ENCODE measurements at places on chromosomes 13 and 19. TPM values are rescaled to one million over a fixed set of nuclear protein-coding genes. Genes with fewer than 3 reads are reported as not detected.
A peak's percentile ranks its signal among the peaks of the same experiment; 100 is the strongest.

- DNase-seq: no peak
- H3K27me3 ChIP-seq: peaks cover 4% of the 10 kb centered on the region
- H3K4me3 ChIP-seq: no peak overlapping the region
- no peak overlapping the region for H3K27ac ChIP-seq
- H3K4me1 ChIP-seq: no peaks in the 10 kb centered on the region
These were observed 11.0 kb downstream of the OR1I1 start for GRCh38 chr19:15093001-15093400.

- H3K27me3 ChIP-seq: no peaks in the 10 kb centered on the region
- H3K27ac ChIP-seq: no peak overlapping the region
- no peak overlapping the region for H3K4me3 ChIP-seq
- H3K4me1 ChIP-seq: no peaks in the 10 kb centered on the region
These were observed 244.2 kb downstream of the PCCA start for GRCh38 chr13:100333141-100333540.

DNA sequence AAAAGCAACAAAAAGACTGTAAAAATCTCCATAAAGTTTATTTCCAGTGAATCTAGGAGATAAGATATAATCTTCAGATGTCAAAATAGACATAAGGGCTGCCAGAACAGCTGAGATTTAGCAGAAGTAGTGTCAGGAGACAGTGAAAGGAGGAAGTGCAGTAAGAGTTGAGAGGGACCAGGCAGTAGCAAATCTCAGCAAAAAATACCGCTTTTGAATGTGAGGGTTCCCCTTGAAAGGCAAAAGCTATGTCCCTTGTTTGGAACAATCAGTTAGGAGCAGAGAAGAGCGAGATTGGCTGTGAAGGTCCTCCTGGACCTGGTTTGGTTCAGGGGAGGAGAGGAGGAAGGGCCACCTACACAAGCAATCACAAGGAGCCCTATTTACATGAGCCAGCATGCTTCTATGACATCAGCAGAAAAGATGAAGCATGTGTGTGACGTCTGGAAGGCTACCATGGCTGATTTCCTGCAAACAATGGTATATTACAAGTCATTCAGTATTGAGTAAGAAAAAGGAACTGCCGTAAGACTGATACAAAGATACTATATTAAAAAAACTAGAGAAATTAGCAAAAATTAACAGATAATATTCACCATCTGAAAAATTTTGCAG is 98.9 kb upstream of the SIAH3 start:
- H3K36me3 ChIP-seq: no peaks in the 10 kb centered on the region
- no peak overlapping the region for H3K4me3 ChIP-seq

- H3K4me1 ChIP-seq: no peaks in the 10 kb centered on the region
- no peaks in the 10 kb centered on the region for H3K27me3 ChIP-seq
- no peaks in the 10 kb centered on the region for H3K36me3 ChIP-seq
- H3K27ac ChIP-seq: no peak overlapping the region
These were observed 272.6 kb downstream of the DNAJC15 start for GRCh38 chr13:43295825-43296564.

DNA sequence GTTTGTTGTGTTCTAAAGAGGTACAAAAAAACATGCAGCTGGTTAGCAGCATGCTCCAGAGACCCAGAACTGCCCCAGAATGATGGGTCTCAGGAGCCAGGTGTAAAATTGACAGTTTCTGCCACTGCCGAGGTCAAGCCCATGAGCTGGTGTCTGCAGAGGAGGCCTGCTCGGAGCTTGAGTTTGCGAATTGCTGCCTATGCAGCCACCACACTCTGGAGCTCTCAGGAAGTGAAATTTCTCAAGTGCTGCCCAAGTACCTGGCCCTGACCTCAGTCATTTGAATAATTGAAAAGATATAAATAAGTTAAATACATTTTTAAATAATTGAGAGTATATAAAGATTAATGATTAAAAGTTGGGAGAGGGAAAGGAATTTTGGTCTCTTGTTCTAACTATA is 66.4 kb downstream of the ZAR1L start:
- no peak overlapping the region for H3K4me3 ChIP-seq
- no peaks in the 10 kb centered on the region for H3K36me3 ChIP-seq
- H3K4me1 ChIP-seq: no peaks in the 10 kb centered on the region

DNA sequence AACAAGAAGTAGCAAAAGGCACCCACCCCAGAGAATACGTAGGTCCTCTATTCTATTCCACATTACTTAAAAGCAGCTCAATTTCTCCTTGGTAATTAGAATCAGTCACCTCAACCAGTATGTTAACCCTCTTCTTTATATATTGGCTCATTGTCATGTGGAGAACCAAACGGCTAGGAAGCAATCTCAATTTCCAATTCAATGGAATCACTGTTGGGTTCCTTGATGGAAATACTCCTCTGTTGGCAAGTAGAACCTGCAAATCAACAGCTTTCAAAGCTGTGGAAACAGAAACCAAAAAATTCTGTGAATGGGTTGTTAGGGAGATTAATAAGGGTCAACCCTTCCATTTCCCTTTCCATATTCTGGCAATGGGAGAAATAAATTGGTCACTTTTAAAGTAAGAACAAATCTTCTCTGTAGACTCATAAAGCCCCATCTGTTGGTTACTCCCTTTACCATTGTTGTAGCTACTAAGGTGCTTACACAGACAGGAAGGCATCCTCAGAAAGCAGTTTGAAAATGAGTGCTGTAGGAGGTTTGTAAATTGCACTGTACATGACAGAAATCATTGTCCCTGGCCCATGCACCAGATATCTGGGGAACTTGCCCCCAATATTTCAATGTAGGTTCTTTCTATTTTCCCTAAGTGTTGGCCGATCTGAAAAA is 138.6 kb upstream of the UFM1 start:
- no peaks in the 10 kb centered on the region for H3K4me1 ChIP-seq
- no peak for DNase-seq
- H3K27ac ChIP-seq: no peak overlapping the region
- H3K4me3 ChIP-seq: no peak overlapping the region

- H3K36me3 ChIP-seq: peaks cover 34% of the 10 kb centered on the region
- H3K27ac ChIP-seq: no peak overlapping the region
- H3K27me3 ChIP-seq: no peaks in the 10 kb centered on the region
- no peak for DNase-seq
- no peaks in the 10 kb centered on the region for H3K4me1 ChIP-seq
These were observed 42.0 kb upstream of the GGACT start for GRCh38 chr13:100630555-100630954.

GRCh38 chr13:82096256-82096655 is 1755.3 kb upstream of the SPRY2 start:
- no peaks in the 10 kb centered on the region for H3K27me3 ChIP-seq
- H3K36me3 ChIP-seq: no peaks in the 10 kb centered on the region
- DNase-seq: no peak
- no peaks in the 10 kb centered on the region for H3K4me1 ChIP-seq
- no peak overlapping the region for H3K4me3 ChIP-seq
- H3K27ac ChIP-seq: no peak overlapping the region

GRCh38 chr13:97130190-97130589 is 91.9 kb upstream of the MBNL2 start:
- no peak for DNase-seq
- H3K27me3 ChIP-seq: peaks cover 5% of the 10 kb centered on the region
- no peak overlapping the region for H3K27ac ChIP-seq
- no peaks in the 10 kb centered on the region for H3K36me3 ChIP-seq

- peak within 1 kb of the TSS; percentile 51 for H3K4me3 ChIP-seq
- peaks cover 86% of the 10 kb centered on the region for H3K36me3 ChIP-seq
- peaks cover 24% of the 10 kb centered on the region for H3K4me1 ChIP-seq
- peak; percentile 97 for DNase-seq
These were observed at the start of gene DYRK1B for GRCh38 chr19:39833464-39834286. Gene DYRK1B, minus strand, starts transcription at chr19:39834162. Its CDS starts 2,295 bp downstream, at chr19:39831867.

GRCh38 chr19:2613507-2614295 is 88.8 kb downstream of the GNG7 start:
- peaks cover 9% of the 10 kb centered on the region for H3K27me3 ChIP-seq
- no peak overlapping the region for H3K4me3 ChIP-seq
- no peaks in the 10 kb centered on the region for H3K4me1 ChIP-seq
- no peaks in the 10 kb centered on the region for H3K36me3 ChIP-seq
- no peak overlapping the region for H3K27ac ChIP-seq

DNA sequence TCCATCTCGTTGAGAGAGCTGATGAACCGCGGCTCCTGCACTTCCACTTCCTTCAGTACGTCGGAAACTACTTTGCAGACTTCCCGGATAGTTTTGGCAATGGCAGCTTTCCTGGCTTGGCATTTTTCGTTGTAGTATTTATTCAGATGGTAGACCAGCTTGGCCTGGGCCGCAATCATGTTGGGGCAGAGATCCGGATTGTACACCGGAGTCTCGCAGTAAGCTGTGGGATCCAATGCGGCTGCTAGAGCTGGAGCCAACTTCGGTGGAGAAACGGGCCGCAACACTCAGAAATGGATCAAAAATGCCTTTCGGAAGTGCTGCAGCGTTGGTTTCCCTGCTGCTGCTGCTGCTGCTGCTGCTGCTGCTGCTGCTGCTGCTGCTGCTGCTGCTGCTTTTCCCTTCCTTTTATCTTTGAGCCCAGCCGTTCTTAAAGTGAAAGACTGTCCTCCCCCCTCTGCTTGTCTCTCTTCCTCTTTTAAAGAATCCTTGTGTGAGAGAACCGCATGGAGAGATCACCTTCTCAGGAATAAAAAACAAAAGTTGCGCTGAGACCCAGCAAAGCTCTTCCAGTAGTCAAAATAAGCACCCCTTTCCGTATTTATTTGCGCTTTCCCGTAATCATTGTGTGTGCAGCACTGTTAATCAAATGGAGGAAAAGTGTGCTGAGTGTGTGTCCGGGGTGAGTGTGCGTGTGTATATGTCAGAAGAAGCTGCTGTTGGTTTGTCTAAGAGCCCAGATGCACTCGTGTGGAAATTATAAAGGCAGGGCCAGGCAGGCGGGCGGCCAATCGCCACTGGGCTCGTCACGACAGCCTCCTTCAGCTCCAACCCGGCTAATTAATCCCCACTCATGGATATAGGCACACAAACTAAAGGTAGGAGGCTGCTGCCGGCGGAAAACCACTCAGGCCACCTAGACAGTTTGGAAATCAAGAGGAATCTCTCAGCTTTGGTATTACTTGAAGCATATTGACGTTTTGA is at the start of gene MAB21L1:
TSS of gene MAB21L1 (minus strand) at position 730 of the 984 bp plus-strand sequence. CDS start at position 179, 551 bp downstream.
- H3K27me3 ChIP-seq: peaks cover 8% of the 10 kb centered on the region
- H3K27ac ChIP-seq: no peak within 1 kb of the TSS
- H3K4me1 ChIP-seq: no peaks in the 10 kb centered on the region
- no peaks in the 10 kb centered on the region for H3K36me3 ChIP-seq

DNA sequence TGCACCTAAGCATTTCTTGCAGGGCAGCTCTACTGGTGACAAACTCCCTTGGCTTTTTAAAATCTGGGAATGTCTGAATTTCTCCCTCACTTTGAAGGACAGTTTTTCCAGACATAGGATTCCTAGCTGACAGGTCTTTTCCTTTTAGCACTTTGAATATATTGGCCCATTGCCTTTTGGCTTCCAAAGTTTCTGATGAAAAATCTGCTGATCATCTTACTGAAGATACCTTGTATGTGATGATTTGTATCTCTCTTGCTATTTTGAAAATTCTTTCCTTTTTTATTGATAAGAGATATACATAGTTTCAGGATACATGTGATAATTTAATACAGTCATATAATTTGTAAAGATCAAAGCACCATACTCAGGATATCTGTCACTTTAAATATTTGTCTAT is 211.1 kb downstream of the ZIC5 start:
- H3K36me3 ChIP-seq: no peaks in the 10 kb centered on the region
- H3K27me3 ChIP-seq: no peaks in the 10 kb centered on the region
- H3K27ac ChIP-seq: no peak overlapping the region
- no peak for DNase-seq

DNA sequence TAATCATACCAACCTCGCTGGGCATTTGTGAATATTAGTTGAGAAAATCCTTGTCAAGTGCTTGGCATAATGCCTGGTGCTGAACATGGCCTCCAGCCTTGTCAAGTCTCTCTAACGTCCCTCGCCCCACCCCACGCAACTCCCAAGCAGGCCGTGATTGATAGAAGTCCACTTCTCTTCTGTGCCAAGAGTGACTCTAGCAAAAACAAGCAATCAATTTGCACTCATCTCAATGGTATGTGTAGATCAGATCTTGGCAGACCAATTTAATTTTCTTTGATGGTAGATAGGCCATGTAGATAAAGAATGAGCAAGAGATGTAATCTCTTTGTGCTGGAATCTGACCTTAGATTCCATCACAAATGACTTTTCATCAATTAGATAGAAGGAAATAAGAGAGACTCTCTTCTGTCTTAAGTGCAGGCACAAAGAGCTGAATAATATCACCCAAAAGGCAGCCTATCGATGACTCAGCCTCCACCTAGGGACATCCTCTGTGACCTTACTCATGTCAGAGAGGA is 31.0 kb upstream of the KATNAL1 start:
- peaks cover 43% of the 10 kb centered on the region for H3K4me1 ChIP-seq
- H3K27ac ChIP-seq: no peak overlapping the region
- H3K27me3 ChIP-seq: no peaks in the 10 kb centered on the region
- DNase-seq: no peak
- no peaks in the 10 kb centered on the region for H3K36me3 ChIP-seq

GRCh38 chr13:87536499-87536898 is 134.7 kb upstream of the SLITRK5 start:
- H3K4me1 ChIP-seq: no peaks in the 10 kb centered on the region
- no peak overlapping the region for H3K4me3 ChIP-seq
- H3K27ac ChIP-seq: no peak overlapping the region
- no peaks in the 10 kb centered on the region for H3K27me3 ChIP-seq

DNA sequence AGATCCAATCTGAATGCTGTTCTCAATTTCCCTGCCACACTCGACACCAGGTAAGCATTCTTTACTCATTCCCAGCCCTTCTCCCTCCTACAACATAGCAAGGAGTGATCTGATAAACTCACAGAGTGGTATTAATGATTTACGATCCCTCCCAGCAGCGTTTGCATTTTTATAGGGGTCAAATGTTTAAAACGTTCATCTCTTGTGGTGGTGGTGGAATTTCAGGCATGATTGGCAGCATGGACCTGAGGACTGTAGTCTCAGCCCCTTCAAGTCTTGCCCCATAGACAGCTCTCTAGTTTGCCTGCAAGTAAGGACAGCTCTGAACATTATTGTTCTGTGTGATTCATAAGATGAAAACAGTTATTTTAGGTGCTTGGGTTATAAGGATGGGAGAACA is 565.7 kb downstream of the EFNB2 start:
- H3K36me3 ChIP-seq: no peaks in the 10 kb centered on the region
- no peaks in the 10 kb centered on the region for H3K27me3 ChIP-seq
- no peak overlapping the region for H3K4me3 ChIP-seq
- no peak overlapping the region for H3K27ac ChIP-seq
- DNase-seq: no peak
- no peaks in the 10 kb centered on the region for H3K4me1 ChIP-seq

- H3K4me3 ChIP-seq: no peak overlapping the region
- H3K27me3 ChIP-seq: no peaks in the 10 kb centered on the region
- no peaks in the 10 kb centered on the region for H3K36me3 ChIP-seq
These were observed 30.0 kb downstream of the VAV1 start for GRCh38 chr19:6802336-6803035.

ZSCAN1 gene
- total RNA-seq: not detected

RETN gene
- not detected for total RNA-seq

VN1R4 gene
- not detected for total RNA-seq

ZNF549 gene
- 0.22 TPM for total RNA-seq

ITGBL1 gene
- 0.20 TPM for total RNA-seq

GAPDHS gene
- not detected for total RNA-seq

RPL21 gene
- 934 TPM for total RNA-seq

FGF22 gene
- 0.58 TPM for total RNA-seq

Data from K562 (cell line).